ENCODE measurements at places on chromosomes 16 and 17.

DNA sequence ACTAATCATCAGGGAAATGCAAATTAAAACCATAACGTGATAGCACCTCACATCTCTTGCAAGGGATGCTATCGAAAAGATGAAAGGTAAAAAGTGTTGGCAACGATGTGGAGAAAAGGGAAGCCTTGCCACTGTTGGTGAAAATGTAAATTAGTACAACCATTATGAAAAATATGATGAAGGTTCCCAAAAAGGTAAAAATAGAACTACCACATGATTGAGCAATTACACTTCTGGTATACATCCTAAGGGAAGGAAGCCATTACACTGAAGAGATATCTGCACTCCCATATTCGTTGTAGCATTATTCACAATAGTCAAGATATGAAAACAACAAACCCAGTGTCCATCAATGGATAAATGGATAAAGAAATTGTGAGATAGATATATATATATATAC lies 21.5 kb downstream of the ABCA10 start:
- DNase-seq, result no peak

- no peak for DNase-seq
Observed at GRCh38 chr16:47213761-47214440, 70.2 kb upstream of the NETO2 start.

DNA sequence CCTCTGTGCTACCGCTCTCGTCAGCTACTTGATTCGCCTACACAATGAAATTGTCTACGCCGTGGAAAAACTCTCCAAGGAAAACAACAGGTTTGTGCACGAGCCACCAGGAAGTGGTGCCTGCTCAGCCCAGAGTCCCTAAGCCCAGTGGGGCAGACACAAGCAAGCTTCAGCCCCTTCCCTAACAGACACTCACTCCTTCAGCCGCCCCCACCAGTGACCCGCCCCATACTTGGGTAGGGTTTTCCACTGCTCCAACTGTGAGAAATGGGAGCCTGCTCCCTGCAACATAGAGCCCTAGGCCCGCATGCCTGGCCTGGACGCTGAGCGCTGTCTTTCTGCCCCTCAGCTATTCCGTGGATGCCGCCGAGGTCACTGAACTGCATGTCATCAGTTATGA lies 28.6 kb upstream of the ENDOV start:
- no peak for DNase-seq

DNA sequence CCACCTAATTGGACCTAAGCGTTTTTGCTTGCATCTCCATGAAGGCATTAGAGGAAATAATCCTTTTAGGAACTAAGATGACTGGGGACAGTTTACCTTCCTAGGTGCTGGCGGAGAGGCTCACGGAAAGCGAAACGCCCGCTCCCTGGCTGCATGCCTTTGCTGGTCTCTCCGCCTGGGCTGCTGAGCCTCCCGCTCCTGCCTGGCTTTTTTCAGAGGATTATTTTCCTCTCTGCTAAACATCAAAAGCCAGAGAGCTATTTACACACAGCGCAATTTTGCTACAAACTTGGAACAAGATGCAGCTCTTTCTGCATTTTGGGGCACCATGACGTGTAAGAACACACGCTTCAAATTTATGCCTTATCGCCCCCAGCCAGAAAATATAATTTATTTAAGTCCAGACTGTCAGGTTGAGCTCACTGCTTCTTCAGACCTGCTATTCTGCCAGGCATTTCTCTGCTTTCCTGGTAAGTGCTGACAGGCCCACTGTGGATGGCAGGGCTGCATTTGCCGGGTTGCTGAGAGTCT lies 124.4 kb downstream of the SPACA3 start:
- no peak for DNase-seq

DNA sequence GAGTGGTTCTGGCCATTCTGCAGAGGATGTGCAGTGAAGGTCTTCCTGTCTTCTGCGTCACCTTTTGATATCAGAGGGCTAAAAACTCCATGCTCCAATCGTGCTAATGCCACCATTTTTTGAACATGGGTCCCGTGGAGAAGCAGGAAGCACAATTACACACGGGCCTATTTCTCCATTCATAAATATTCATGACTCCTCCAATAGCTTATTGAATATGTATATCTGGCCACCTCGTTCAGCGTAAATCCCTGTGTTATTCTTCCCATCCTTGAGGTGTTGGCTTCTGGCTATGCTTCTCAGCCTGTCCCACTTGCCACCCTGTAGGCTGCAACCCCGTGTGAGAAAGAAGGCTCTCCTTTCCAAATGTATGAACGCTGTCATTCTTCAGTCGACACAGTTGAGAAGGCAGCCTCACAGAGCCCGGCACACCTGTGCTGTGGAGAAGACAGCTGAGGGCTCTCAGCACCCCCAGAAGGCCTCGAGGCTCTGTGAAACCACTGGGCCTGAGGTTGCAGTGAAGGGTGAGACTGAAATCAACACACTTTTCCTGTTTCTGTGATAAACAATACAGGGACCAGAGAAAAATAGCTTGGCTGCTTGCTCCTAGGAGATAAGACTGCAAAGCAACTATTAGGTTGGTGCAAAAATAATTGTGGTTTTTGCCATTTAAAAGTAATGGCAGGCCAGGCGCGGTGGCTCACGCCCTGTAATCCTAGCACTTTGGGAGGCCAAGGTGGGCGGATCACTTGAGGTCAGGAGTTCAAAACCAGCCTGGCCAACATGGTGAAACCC lies 4.9 kb upstream of the ANKRD40CL start:
- no peak for DNase-seq

DNA sequence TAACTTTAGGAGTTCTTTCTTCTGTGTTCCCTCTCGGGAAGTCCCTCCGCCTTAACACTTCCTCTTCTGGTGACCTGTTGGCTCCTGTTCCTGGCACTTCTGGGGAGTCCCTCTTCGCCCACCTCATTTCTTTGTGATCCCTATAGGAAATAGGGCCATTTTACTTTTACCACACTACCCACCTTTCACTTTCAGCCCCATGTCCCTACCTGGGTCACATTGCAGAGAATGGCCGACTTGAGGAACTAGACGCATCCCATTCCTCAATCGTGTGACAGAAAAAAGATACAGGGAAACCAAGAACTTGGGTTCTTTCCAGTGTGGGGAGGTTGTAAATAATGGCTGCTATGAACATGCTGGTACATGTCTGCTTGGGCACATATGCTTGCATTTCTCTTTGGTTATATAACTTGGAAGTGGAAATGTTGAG lies 6.6 kb downstream of the IL21R start:
- no peak for DNase-seq

DNA sequence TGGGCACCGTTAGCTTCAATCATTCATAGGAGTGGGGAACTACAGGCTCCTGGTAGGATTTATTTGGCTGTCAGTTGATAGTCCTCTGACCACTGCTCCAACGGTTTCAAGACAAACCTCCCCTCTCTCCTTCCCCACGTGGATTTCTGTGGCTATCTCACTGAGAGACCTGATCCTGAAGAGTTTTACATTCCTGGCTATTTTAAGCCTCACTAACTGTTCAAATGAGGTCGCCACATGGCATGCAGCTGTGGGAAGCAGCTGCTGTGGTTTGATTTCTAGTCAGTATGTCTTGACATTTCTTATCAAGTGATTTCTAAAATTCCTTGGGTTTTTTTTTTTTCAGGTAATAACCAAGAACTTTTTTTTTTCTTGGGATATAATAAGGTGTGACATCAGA lies 38.3 kb downstream of the CDK5R1 start:
- no peak for DNase-seq

GRCh38 chr16:57489229-57489628 lies 2.9 kb upstream of the DOK4 start:
- DNase-seq, result no peak

- no peak for DNase-seq
Observed at GRCh38 chr17:31537565-31538011, 146.1 kb downstream of the RAB11FIP4 start.

GRCh38 chr17:9208381-9209105 lies 187.2 kb downstream of the NTN1 start:
- DNase-seq, result no peak

GRCh38 chr16:17972460-17972943 lies 364.0 kb downstream of the NPIPA8 start:
- DNase-seq, result no peak

- DNase-seq, result no peak
Observed at GRCh38 chr17:79062691-79063090, 11.9 kb upstream of the ENGASE start.

GRCh38 chr17:2124391-2124790 lies 69.5 kb downstream of the HIC1 start:
- no peak for DNase-seq

GRCh38 chr16:54007504-54007903 lies 279.1 kb downstream of the IRX3 start:
- DNase-seq, result no peak

DNA sequence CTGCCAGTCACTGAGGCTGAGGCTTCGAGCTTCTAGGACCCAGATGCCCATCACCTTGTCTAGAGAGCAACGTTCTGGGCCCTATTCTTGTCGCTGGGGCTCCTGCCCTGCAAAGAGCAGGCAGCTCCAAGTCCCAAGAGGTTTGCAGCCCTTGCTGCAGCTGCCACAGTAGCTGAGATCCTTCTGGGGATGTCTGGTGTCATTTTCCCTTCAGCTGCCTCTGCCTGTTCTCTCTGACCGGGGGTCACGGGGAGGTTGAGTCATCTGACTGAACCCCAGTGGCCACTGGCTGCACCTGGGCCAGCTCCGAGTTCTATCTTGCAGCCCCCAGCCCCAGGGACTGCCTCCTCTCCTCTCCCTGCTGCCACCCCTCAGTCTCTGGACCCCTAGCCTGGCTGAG lies 4.9 kb downstream of the WSCD1 start:
- no peak for DNase-seq

GRCh38 chr17:72175263-72175662 lies 54.4 kb downstream of the SOX9 start:
- no peak for DNase-seq

DNA sequence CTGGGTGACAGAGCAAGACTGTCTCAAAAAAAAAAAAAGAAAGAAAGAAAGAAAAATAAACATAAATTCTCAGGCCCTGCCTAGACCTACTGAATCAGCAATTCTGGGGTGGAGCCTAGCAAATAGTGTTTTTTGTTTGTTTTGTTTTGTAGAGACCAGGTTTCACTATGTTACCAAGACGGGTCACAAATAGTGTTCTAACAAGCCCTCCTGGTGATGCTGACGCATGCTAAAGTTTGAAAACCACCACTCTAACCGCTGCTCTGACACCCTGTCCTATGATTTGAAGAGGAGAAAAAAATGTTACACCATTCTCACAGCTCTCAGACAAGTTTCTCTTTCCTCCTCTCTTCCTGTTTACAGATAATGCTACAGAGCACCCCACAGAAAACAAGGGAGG lies 1.5 kb downstream of the MRPL10 start:
- DNase-seq, result peak; percentile 80

Data from CD4-positive, alpha-beta T cell treated with Interferon alpha-2 for 1 hour (primary cell).